ENCODE measurements at places on chromosomes 6 and 20. TPM values are rescaled to one million over a fixed set of nuclear protein-coding genes. Genes with fewer than 3 reads are reported as not detected.
A peak's percentile ranks its signal among the peaks of the same experiment; 100 is the strongest.

DNA sequence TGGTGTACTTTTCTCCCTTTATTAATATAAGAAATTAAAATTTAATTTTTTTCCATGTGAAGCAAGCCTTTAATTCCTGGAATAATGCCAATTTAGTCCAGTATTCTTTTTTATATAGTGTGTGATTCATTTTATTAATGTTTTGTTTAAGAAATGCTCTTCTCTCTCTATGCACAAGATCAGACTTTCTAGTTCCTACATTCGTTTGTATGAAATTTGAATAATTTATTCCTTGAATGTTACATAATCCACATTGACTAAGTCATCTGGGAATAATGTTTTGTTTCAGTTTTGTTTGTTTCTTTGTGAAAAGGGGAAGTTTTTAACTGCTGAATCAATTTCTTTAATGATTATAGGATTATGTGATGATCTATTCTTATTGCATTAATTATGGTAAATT lies 181.4 kb upstream of the ID4 start:
- H3K4me3 ChIP-seq, result peak overlapping the region; percentile 63
- H3K36me3 ChIP-seq, result no peaks in the 10 kb centered on the region
- H3K4me1 ChIP-seq, result peaks cover 10% of the 10 kb centered on the region
- no peak overlapping the region for H3K27ac ChIP-seq

DNA sequence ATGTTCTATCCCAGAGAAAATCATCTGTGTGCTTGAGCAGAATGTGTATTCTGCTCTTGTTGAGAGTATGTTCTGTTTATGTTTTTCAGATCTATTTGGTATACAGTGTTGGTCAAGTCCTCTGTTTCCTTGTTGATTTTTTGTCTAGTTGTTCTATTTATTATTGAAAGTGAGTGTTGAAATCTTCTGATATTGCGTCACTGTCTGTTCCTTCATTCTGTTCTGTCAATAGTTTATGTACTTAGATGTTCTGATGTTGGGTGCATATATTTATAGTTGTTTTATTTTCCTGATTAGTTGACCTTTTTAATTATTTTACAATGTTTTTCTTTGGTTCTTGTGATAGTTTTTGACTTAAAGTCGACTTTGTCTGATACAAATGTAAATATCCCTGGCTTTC lies 458.7 kb upstream of the HSF2 start:
- no peaks in the 10 kb centered on the region for H3K27me3 ChIP-seq
- no peaks in the 10 kb centered on the region for H3K36me3 ChIP-seq
- H3K4me3 ChIP-seq, result no peak overlapping the region
- peaks cover 4% of the 10 kb centered on the region for H3K4me1 ChIP-seq

GRCh38 chr20:41172296-41173140 lies 35.2 kb downstream of the PLCG1 start:
- no peak for DNase-seq
- H3K36me3 ChIP-seq, result peaks cover 21% of the 10 kb centered on the region
- H3K27ac ChIP-seq, result peak overlapping the region; percentile 95

- H3K4me3 ChIP-seq, result no peak overlapping the region
- no peak overlapping the region for H3K27ac ChIP-seq
- H3K36me3 ChIP-seq, result no peaks in the 10 kb centered on the region
- no peaks in the 10 kb centered on the region for H3K27me3 ChIP-seq
- H3K4me1 ChIP-seq, result peaks cover 72% of the 10 kb centered on the region
Measured at GRCh38 chr6:116392132-116393013, 21.6 kb downstream of the DSE start.

DNA sequence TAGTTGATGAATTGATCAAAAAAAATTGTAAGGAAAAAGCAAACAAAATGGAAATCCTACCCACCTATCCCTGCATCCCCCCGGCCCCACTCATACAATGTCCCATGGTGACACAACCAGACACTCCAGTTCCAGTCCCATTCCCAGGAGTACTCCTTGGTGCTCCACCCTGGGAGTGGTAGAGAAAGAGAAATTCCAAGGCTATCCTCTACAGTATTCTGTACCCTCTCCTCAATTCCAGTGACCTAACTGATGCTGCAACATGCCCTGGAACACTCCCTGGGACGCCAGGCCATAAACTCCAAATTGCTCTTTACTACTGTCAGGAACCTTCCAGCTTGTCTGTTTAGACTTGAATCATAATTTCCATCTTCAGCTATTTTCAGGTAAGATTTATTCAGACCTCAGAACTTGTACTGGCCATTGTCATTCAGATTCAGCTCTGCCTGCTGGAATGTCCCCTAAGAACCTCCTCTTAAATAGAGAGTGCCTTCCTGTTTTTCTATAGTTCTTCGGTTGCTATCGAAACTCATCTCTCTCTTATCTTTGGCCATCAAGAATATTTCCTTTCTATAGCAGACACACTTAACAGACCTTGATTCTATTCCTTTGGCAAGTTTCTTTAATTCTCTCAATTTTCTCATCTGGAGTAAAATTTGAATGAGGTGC lies 8.7 kb downstream of the GPX6 start:
- no peaks in the 10 kb centered on the region for H3K27me3 ChIP-seq
- H3K4me3 ChIP-seq, result no peak overlapping the region
- H3K36me3 ChIP-seq, result no peaks in the 10 kb centered on the region
- DNase-seq, result no peak
- no peaks in the 10 kb centered on the region for H3K4me1 ChIP-seq
- no peak overlapping the region for H3K27ac ChIP-seq

- H3K36me3 ChIP-seq, result no peaks in the 10 kb centered on the region
- H3K4me3 ChIP-seq, result peak within 1 kb of the TSS; percentile 66
- peaks cover 25% of the 10 kb centered on the region for H3K4me1 ChIP-seq
- peaks cover 38% of the 10 kb centered on the region for H3K27me3 ChIP-seq
- DNase-seq, result peak; percentile 40
Measured at GRCh38 chr6:149963462-149964307, at the start of gene ULBP1. Gene ULBP1 (plus strand): TSS chr6:149963943. CDS start chr6:149964050, 107 bp downstream.

DNA sequence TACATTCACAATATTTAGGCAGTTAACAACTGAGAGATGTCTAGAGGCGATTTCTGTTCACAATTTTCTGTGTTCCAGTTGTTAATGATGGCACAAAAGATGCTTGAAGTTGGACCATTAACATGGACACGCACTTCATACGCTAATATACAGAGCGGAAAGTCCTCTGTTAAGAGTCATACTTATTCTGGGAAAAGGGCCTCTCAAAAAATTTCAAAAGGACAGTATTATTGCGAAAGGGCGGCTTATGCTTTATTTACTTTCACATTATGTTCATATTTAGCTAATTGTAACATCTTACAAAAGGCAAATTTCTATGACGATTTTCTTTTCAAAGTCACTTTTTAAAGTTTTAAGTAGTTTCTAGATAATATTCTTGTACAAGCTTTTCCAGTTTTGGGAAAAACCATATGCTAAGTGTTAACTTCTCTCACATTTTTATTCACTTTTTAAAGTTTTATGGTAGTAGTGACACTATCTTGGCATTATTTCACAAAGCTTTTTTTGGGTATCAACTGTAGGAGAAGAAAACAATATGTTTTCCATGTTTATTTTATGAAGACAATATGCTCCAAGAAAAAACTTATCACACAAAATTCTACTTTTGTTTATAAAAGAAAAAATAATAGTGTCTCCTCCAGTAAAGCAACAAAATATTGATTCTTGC lies 62.3 kb downstream of the MAP7 start:
- no peak overlapping the region for H3K4me3 ChIP-seq
- DNase-seq, result no peak
- H3K36me3 ChIP-seq, result no peaks in the 10 kb centered on the region
- H3K27ac ChIP-seq, result no peak overlapping the region
- H3K4me1 ChIP-seq, result no peaks in the 10 kb centered on the region

GRCh38 chr6:121413879-121414278 lies 21.6 kb upstream of the GJA1 start:
- no peak overlapping the region for H3K4me3 ChIP-seq
- H3K4me1 ChIP-seq, result no peaks in the 10 kb centered on the region
- no peaks in the 10 kb centered on the region for H3K36me3 ChIP-seq

GRCh38 chr6:1798303-1798964 lies 188.7 kb downstream of the FOXC1 start:
- peaks cover 51% of the 10 kb centered on the region for H3K4me1 ChIP-seq
- no peaks in the 10 kb centered on the region for H3K27me3 ChIP-seq
- no peak for DNase-seq
- H3K27ac ChIP-seq, result peak overlapping the region; percentile 57
- H3K4me3 ChIP-seq, result peak overlapping the region; percentile 4

Gene NRN1
- 7.5 TPM for total RNA-seq

DNA sequence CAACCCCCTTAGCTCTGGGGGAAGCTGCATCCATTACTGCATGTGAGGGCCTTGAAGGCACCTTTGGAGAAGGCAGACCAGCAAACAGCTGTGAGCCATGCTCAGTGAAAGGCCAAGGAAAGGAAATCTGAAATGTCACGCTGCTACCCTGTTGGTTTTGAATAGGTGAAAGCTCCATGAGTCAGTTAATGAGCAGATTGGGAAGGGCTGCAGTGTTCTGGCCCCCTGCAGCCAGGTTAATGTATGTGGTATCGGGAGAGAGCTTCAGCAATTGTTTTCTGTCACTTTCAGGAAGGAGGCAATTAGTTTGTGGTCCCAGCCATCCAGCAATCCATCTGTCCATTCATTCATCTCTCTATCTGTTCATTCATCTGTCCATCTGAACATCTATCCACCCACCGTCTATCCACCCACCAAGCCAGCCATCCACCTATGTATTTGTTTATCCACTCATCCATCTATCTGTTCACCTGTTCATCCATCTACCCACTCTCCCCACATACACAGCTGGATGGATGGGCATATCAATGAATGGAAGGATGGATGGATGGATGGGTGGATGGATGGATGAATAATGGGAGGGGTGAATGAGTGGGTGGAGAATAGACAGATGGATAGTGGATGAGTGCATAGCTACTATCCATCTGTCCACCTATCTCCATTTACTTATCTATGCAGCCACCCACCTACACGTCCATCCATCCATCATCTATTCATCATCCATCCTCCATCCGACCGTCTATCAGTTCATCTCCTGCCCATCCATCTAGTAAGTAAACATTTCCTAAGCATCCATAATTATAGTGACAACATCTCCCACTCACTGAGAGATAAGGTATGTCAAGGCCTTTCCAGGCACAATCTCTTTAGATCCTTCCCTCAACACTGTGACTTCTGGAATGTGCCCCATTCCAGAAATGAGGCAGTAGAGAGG lies 16.0 kb downstream of the PCK1 start:
- no peak for DNase-seq
- no peak overlapping the region for H3K27ac ChIP-seq
- peaks cover 10% of the 10 kb centered on the region for H3K4me1 ChIP-seq
- no peak overlapping the region for H3K4me3 ChIP-seq
- H3K27me3 ChIP-seq, result no peaks in the 10 kb centered on the region
- no peaks in the 10 kb centered on the region for H3K36me3 ChIP-seq

- no peaks in the 10 kb centered on the region for H3K36me3 ChIP-seq
- H3K4me3 ChIP-seq, result peak within 1 kb of the TSS; percentile 89
- DNase-seq, result no peak
- H3K27me3 ChIP-seq, result no peaks in the 10 kb centered on the region
- peaks cover 3% of the 10 kb centered on the region for H3K4me1 ChIP-seq
Measured at GRCh38 chr20:17530716-17531664, at the start of gene BFSP1. Gene BFSP1 (minus strand): TSS chr20:17531379. CDS start chr20:17531329, 50 bp downstream.

DNA sequence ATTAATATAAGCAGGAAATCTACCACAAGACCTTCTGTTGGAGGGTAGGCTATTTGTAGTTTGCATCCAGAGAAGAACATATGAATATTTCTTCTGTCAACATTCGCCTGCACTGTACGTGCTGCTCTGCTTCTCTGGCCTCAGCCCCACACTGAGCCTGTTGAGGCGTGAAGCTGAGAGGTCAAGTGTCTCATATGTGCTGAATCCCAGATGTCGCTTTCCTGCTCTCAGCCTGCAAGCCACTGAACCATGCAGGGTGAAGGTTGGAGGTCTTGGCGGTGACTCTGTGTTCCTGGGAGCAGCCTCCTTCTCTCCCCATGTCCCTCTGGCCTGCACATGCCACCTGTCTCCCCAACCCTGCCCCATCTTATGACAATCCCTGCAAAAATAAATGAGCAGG lies 83.6 kb downstream of the TMEM170B start:
- no peaks in the 10 kb centered on the region for H3K27me3 ChIP-seq
- H3K4me1 ChIP-seq, result peaks cover 6% of the 10 kb centered on the region
- no peak for DNase-seq
- H3K27ac ChIP-seq, result no peak overlapping the region

Gene COL9A1
- total RNA-seq, result not detected

DNA sequence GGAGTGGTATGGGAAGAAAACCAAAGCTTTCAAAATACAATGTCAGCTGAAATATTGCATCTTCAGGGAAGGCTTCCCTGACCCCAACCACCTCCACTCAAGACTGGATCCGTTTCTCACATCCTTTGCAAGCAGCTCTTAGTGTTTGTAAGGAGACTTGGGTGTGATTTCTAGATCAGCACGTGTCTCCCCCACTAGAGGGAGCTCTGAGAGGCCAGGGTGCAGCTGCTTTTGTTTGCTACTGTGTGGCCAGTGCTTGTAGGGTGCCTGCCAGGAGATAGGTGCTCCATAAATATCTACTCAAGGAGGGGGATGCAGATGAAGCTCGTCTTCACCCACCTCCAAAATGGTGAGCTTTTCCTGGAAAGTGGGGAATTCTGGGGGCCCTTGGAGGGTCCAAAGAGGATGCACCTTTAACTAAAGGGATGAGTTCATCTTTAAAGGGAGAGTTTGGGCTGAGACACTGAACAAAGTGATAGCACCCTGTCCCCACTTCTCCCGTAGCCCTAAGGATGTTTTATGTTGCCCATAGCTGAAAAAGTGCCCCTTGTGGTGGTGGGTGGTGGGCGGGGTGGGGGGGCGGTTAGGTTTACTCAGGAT lies 52.6 kb upstream of the MAFB start:
- H3K4me3 ChIP-seq, result no peak overlapping the region
- DNase-seq, result no peak
- no peaks in the 10 kb centered on the region for H3K27me3 ChIP-seq

Data from thoracic aorta (tissue), 2 donors.